Cortex of kidney (tissue), 1 donor: ENCODE measurements at places on chromosomes 5 and 9.
A peak's percentile ranks its signal among the peaks of the same experiment; 100 is the strongest.

DNA sequence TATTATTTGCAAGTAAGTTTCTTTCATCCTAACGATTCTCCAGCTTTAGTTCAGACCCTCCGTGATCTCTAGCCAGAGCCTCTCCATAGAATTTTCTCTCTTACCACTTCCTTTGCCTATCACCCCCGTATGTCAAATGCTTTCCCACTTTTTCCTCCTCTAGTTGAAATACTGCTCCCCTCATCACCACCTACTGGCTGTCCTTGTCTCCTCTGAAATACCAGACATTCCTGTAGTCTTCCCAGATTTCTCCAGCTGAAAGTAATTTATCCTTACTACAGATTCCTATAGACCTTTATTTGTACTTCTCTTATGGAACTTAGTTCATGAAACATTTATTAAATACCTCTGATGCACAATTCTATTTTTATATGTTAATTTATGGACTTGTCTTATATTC, 36.0 kb upstream of the GLIPR2 start:
- no peak for DNase-seq

GRCh38 chr9:105452185-105452584, 4.4 kb downstream of the FSD1L start:
- no peak for DNase-seq

GRCh38 chr9:107261106-107261505, 22.0 kb upstream of the RAD23B start:
- no peak for DNase-seq

- DNase-seq, result no peak
These were observed 7.0 kb upstream of the C9 start for GRCh38 chr5:39371367-39371635.

GRCh38 chr5:66174338-66174737, 30.2 kb downstream of the SREK1 start:
- DNase-seq, result no peak

- no peak for DNase-seq
These were observed 1.1 kb upstream of the ANP32B start for GRCh38 chr9:97981846-97982682.

- DNase-seq, result no peak
These were observed 34.2 kb upstream of the MYOT start for GRCh38 chr5:137833463-137833862.

DNA sequence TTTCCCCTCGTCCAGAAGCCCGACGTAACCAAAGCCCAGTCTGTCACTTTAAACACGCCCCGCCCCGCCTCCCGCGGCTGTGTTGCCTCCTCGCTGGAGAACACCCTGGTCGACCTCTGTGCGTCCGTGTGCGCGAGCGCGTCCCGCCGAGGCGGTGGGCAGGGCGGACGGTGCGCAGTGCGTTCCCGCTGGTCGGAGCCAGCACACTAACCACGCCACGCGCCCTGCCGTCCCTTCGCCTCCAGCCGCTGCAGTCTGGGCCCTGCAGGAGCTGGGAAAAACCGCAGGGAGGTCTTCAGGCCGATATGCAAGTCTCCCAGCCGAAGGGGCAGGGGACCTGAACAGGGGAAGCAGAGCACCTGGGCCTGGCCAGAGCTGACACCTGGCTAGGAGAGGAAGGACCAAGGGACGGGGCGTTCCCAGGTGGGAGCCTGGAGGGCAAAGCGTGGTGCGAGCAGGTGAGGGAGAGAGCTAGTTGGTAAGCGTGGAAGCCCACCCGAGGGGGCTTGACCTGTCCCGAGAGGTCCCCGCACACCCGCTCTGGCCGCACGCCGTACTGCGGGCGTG, 1.3 kb upstream of the PHPT1 start:
- DNase-seq, result peak; percentile 46

DNA sequence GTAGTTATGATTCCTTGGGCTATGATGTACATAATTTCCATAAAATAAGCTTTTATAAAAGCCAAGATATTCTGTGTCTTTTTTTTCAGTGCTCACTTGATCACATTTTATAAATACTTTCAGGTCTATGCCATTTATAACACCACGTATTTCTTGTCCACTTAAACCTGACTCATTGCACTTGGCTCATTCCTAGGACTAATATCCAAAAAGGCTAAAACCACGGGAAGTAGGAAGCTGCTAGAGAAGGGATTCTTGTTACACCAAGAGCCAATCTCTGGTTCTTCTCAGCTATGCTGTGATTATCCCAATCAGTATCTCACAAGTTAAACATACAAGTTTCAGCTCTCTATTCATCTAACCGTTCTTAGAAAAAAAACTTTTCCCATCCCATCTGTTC, 80.4 kb upstream of the CDH6 start:
- no peak for DNase-seq

GRCh38 chr9:113927277-113927676, 51.2 kb downstream of the ZNF618 start:
- no peak for DNase-seq

- no peak for DNase-seq
These were observed 33.9 kb downstream of the HACD4 start for GRCh38 chr9:20997503-20998076.

GRCh38 chr5:7927466-7928375, 58.8 kb downstream of the MTRR start:
- no peak for DNase-seq

- DNase-seq, result no peak
These were observed 10.8 kb upstream of the SLC12A7 start for GRCh38 chr5:1122511-1123294.

- no peak for DNase-seq
These were observed 31.6 kb upstream of the NAA35 start for GRCh38 chr9:85909390-85909789.

DNA sequence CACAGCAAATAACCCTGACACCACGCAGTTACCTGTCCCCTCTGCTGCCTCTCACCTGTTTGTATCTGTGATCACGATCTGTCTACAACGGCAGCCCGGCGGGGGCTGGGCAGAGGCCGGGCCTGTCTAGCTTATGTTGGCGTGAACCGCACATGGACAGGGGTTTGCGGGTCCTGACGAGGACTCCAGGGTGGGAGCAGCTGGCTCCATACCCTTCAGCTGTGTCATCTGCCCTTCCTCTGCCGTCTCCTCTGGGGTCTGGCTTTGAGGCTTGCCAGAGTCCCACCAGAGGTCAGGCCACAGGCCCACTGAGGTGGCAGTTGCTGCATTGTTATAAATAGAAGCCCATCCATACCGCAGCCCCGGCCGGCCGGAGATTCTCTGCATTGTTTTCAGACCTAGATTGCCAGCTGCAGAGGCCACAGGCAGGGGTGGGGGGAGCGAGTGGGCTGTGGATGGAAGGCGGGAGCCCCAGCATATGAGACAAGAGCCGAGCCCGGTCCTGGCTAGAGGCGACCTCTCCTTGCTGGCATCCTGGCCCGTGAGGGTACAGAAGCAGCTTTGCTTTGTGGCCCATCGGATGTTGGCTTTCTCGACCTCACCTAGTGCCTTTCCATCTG, 37.8 kb downstream of the FAM78A start:
- DNase-seq, result no peak

GRCh38 chr5:135557076-135557838, 21.5 kb upstream of the NEUROG1 start:
- DNase-seq, result no peak

DNA sequence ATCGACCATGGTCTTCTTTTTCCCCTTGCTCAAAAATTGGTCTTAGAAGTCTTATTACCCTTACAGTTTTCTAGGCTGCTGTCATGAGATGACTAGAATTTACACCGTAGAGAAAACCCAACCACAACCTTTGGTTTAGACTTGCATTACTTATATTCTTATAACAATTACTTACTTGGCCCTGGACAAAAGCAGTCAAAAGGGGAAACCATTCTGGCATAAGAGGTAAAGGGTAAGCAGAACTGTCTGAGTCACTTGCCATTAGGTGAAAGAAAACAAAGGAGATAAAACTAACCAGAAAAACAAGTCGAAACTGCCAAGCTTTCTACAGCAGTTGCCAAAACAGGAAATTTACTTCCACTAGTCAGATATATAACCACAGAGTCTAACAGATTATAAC, 17.9 kb downstream of the TMEM245 start:
- DNase-seq, result no peak

DNA sequence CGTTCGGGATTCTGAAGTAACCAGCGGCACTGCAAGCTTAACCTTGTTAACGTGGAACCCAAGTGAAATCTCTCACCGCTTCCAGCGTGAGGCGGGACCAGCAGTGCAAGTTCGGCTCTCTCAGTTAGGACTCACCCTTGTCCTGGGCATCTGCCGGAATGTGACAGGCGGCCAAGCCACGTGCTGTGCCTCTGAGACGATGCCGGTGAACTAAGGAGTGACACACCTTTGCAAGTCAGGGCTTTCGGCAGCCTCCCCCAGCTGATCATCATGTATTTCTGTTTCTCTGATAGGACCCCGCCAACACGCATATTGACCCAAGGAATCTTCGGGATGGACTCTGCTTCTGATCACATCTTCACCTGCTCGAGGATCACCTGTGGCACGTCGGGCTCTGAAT, 415.0 kb upstream of the IRX1 start:
- DNase-seq, result no peak

- DNase-seq, result no peak
These were observed 125.9 kb downstream of the EHMT1 start for GRCh38 chr9:137744632-137745183.

DNA sequence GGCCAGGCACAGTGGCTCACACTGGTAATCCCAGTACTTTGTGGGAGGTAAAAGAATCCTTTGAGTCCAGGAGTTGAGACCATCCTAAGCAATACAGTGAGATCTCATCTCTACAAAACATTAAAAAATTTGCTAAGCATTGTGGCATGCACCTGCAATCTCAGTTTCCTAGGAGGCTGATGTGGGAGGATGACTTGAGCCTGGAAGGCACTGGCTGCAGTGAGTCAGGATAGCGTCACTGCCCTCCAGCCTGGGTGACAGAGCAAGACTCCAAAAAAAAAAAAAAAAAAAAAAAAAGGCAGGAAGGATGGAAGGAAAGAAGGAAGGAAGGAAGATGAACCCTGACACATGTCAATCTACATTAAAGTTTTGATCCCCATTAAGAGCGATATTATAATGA, 1452.2 kb upstream of the ACO1 start:
- DNase-seq, result no peak

DNA sequence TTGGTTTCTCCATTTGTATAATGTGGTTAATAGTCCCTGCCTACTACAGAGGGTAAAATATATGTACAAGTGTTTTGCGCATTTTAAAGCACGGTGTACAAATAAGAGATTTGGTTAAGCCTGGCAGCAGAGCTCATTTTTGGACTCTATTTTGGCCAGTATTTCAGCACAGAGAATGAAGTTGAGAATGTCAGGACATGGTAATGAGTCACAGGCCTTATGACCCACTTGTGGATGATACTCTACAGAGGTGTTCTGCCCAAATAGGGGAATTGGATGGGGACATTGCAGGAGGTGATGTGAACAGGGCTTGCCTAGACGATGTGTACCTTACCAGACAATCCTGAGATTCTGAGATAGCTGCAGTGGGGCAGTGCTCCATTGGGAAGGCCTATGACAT, 50.6 kb downstream of the MELK start:
- no peak for DNase-seq
